ENCODE measurements at places on chromosomes 11 and 22.

DNA sequence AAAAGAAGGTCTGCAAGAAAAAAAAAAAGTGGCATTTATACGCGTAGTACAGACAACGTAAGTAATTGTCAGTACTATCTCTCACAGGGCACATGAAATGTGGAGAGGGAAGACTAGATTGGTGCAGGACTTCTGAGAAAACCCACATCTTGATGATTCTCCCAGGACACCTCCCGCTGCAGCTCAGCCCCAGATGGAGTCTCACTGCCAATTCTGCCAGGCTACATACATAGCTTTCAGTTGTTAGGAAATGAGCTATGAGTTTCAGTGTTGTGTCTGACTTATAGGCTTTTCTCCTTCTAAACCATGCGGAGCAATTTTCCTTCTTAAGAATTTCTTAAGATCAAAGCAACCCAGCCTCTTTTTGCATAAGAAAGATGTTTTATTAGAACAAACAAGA lies 9.6 kb downstream of the OR5A2 start:
- DNase-seq, result no peak

GRCh38 chr22:19753090-19753842 lies 7.3 kb upstream of the TBX1 start:
- no peak for DNase-seq

DNA sequence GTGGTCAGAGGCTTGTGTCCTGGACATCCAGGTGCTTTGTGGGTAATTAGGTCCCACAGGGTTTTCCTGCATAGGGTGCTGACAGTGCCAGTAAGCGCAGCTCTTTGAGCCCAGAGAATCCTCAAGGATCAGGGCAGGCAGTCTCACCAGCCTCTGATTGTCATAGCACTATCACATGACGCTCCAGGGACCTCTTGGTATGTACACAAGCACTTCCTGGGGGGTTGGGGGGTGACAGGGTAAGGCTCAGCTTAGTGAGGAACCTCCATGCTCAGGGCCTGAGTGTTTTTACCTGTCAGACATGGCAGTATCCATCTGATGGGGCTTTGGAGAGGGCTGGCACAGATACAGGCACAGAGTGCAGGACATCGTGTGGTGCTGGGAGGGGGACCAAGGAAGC lies 27.9 kb upstream of the SUSD2 start:
- no peak for DNase-seq

DNA sequence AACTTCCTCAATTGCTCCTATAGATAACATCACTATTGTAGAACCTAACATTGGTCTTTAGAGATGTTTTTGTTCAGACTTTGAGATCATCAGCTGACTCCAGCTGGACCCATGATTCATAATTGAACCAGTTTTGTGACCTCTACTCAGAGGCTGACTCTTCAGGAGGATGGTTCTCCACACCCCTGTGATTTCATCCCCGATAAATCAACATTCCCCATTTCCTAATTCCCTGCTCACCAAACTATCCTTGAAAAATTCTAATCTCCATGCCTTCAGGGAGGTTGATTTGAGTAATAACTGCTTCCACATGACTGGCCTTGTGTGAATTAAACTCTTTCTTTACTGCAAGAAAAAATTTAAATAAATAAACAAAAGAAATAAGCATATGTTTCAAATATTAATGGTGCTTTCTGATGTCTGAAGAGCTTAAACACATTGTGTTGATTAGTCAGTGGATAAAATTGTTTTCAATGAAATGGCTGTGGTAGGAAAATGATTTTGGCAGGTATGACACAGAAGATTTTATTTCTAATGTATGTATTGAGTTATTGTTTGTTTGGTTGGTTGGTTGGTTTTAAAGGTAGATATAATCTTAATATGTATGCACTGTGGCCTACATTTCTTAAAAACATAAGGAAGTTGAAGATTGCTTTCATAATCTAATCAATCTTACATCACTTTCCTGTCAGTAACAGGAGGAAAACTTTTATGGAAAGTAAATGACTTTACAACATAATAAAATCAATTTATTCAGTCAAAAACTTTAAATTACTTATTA lies 427.9 kb upstream of the CCDC179 start:
- DNase-seq, result peak; percentile 82

DNA sequence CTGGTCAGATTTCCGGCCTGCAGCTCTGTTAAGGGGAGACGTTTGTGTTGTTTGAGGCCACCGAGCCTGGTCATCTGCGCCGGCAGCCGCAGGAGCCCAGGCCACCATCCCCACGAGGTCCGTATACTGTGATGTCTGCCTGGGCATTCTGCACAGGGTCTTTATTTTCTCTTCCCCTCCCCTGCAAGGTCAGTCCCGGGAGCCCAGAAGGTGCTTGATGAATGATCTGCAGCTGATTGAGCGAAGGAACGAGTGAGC lies 45.4 kb downstream of the CTTN start:
- no peak for DNase-seq

DNA sequence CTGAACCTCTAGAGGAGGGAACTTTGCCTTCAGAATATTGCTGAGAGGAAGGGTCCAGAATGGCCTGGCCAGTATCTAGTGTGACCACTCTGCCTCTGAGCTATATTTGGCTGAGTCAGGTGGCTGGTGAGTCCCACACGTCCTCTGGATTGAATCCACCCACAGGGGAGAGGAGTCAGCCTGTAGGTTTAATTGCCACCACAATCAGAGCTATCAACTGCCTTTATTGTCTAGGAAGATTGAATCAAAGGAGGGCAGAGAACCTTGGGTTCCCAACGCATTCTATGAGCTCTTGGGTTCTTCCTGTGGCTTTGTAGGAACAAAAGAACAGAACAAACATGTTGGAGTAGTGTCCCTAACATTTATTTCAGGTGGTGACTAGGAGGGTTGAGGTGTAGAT lies 67.7 kb downstream of the ST3GAL4 start:
- no peak for DNase-seq

DNA sequence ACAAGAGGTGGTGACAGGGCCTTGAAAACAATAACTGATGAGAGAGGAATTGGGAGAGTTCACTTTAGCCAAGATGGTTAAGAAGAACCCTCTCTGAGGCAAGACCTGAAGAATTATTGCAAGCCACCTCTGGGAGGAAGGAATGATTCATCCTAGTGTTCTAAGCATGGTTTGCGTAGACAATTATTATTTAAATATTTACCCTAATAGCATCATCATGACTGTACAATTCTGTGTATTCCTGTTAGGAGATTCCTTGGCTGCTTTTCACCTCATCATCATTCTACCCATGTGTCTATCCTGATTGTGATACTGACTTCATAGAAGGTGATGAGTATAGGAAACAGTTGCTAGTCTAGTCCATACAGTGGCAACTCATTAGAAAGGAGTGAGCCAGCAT lies 264.4 kb downstream of the DDX10 start:
- DNase-seq, result no peak

- DNase-seq, result no peak
These were observed 12.5 kb upstream of the CARD18 start for GRCh38 chr11:105152021-105152512.

DNA sequence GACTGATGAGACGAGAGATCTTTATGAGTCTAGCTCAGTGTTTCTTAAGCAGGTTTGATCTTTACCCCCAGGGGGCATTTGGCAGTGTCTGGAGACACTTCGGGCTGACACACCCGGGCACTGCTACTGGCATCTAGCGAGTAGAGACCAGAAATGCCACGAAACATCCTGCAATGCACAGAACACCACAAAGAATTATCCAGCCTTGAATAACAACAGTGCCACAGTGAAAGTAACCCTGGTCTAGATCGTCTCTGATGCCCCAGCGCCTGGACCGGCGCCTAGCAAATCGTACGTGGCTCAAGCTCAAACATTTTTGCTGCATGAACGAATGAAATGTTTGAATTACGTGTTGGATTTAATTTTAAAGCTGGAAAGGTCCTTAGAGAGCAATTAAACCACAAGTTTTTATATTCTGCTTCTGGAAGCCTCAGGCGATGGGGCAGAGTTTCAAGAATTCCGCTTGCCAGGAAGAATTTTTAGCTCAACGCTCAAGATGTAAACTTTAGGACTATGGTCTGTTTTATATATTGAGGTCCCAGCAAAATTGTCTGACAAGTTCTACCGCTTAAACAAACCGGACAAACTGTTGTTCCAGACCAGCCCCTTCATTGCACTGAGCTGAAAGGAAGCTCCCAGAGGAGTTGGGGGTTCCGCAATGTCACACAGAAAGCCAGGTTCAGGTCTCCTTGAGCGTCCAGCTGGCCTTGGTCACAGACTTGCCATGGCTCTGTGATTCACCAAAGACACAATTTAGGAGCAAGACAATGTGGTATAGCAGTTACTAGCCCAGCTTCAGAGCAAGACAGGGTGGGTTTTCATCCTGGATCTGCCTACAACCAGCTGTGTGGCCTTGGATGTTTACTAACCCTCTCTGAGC lies 44.2 kb upstream of the SMTN start:
- DNase-seq, result peak; percentile 94

- peak; percentile 47 for DNase-seq
These were observed 50.3 kb downstream of the CDKN1C start for GRCh38 chr11:2835296-2835695.

DNA sequence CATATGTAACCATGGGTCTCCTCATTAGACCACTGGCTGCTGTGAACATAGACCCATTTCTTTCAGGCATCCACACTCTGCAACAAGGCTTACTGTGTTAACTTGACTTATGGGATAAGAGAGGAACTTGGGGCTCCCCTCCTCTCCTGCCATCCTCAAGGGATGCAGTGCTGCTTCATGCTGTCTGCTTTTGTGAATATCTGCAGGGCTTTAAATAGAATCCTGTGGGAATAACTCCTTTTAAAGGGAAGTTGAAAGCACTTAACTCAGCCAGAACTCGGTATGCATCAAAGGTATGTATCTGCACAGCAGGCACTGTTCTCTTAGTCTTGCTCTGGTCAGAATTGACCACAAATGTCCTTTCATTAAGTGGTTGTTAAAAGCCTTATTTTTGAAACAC lies 222.5 kb upstream of the KIRREL3 start:
- DNase-seq, result no peak

DNA sequence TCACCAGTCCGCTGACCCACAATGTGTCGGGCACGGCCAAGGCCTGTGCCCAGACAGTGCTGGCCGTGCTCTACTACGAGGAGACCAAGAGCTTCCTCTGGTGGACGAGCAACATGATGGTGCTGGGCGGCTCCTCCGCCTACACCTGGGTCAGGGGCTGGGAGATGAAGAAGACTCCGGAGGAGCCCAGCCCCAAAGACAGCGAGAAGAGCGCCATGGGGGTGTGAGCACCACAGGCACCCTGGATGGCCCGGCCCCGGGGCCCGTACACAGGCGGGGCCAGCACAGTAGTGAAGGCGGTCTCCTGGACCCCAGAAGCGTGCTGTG lies 6.1 kb downstream of the SLC35C1 start:
- no peak for DNase-seq

DNA sequence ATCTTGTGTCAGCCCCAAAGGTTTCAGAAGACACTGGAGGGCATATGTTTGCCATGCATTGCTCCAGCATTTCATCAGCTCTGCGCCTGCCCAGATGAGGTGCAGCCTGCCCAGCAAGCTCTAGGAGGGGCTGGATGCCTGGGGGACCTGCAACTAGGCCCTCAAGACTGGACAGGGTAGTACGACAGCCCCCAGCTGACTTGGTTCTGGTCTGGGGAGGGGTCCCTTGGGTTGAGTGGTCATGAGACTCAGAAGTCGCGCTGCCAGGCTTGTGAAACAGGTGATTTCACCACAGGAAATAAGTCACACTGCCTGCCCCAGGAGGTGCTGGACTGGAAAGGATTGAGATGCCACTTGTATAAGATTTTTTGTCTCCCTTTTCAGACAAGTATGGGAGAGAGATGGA lies 23.4 kb downstream of the TPBGL start:
- DNase-seq, result no peak

DNA sequence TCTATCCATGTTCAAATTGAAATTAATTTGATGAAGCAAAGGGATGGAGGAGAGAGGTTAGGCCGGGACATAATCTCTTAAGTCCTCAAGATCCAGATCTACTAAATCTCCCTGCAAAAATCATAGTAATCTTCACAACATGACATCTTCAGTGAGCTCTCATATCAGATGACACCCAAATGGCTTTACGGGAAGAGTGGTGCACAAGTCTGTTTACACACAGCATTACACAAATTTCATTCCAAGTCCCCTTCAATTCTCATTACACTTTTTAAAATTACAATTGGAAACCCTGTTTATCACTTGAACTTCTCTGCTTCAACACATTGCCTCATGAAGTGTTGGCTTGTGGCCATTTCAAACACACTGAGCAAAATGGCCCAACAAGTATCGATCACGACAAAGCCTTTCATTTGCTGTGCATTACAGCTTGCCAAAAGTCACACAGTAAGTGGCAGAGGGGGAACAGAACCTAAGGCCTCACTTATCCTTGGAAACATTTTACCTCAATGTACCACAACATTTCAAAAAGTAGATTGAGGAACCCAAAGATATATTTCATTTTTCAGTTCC lies 17.9 kb upstream of the TPH1 start:
- no peak for DNase-seq

DNA sequence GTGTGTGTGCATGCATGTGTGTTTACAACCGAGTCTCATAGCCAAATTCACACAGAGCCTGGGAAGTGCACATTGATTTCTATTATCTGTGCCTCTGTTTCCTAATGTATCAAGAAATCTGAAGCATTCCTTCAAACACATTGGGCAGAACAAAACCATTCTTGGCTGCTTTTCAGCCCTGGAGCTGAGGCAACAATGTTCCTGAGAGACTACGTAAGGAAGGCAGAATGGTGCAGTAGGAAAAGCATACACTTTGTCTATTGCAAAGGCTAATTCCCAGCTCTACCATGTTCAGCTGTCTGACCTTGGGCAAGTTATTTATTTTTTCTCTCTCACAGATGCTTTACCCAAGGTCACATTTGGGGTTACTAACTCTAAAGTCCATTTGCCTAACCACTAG lies 575.5 kb downstream of the SOX6 start:
- DNase-seq, result peak; percentile 32

GRCh38 chr22:37258753-37259401 lies 14.8 kb upstream of the RAC2 start:
- DNase-seq, result no peak

GRCh38 chr11:113670149-113670830 lies 35.8 kb downstream of the TMPRSS5 start:
- no peak for DNase-seq

- no peak for DNase-seq
These were observed 6.6 kb downstream of the ARHGAP8 start for GRCh38 chr22:44759001-44759400.

DNA sequence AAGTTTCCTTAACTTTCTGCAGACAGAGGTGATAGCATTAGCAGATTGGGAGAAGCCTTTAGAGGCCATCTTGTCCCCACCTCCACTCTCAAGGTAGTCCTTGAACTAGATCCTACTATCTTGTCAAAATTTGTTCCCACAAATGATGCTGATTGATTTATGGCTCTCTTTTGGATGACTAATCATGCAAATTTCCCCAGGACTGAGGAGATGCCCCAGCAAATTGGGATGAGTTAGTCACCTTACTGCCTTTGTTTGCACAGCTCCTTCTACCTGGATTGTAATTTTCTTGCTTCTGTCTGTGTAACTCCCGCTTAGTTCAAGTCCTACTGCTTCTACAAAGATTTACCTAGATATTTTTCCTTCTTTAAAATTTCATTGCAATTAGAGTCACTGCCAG lies 391.4 kb upstream of the CADM1 start:
- DNase-seq, result no peak
